ENCODE measurements at places on chromosomes 6 and 20.

DNA sequence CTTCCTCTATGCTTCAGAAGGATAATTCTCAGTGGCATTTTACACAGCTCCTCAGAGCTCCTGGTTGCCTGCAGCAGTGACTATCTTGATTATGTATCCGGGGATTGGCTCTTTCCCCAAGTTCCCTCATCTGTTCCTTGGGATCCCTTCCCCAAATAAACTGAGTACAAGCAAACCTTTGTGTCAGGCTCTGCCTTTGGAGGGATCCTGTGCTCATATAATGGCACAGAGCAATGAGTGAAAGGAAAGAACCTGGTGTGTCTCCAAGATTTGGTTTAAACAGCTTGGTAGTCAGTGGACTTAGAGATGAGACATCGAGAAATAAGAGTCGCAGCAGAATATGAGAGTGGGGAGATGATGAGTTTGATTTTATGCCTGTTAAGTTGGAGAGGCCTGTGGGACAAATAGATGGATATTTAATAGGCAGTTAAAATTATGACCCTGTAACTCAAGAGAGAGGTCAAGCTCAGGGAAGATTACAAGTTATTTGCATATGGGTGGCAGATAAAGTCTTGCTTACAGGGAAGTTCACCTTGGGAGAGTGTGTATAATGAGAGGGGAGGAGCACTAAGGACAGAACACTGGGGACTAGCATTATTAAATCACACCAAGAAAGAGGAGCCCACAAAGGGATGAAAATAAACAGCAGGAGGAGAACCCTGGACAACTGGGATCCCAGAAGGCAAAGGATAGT lies 44.1 kb upstream of the GCLC start:
- DNase-seq: no peak

- DNase-seq: no peak
These were observed 40.6 kb upstream of the ECHDC1 start for GRCh38 chr6:127383988-127384387.

DNA sequence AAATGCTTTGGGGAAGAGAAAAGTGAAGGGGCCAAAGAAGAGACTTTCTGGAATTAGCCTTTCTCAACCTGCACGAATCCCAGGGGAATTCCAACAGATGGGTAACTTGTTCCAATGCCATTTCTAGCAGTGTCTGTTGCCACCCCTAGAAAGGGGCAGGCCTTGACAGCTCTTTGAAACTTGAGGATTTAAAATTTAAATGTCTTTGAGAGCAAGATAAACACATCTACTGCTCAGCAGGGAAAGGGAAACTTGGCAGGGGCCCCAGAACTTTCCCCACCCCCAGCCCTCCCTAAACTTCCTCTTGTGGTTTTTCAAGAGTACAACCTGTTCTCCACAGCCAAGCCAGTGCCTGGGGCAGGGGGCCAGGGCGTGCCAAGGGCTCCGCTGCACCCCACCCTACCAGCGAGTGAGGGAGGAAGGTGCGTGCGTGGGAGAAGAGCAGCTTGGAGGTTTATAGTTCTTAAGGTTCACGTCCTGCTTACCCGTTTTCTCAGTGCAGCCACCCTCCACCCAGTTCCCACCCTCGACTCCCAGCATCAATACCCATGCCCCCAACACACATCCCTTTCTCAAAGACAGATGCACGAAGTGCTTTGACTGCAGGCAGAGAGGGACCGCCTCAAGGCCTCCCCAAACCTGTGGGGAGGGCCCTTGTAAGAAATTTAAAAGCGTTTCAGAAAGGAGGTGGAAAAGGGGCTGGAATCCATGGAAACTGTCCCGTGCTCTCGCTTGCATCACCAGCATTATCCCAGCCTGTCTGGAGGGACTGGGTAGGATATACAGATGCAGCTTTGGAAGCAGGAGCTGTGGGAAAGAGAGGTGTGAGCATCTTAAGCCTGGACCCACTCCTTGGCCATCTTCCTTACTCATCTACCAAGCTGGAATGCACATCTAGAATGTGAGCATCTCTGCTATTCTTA lies 4.5 kb upstream of the TAF8 start:
- no peak for DNase-seq

DNA sequence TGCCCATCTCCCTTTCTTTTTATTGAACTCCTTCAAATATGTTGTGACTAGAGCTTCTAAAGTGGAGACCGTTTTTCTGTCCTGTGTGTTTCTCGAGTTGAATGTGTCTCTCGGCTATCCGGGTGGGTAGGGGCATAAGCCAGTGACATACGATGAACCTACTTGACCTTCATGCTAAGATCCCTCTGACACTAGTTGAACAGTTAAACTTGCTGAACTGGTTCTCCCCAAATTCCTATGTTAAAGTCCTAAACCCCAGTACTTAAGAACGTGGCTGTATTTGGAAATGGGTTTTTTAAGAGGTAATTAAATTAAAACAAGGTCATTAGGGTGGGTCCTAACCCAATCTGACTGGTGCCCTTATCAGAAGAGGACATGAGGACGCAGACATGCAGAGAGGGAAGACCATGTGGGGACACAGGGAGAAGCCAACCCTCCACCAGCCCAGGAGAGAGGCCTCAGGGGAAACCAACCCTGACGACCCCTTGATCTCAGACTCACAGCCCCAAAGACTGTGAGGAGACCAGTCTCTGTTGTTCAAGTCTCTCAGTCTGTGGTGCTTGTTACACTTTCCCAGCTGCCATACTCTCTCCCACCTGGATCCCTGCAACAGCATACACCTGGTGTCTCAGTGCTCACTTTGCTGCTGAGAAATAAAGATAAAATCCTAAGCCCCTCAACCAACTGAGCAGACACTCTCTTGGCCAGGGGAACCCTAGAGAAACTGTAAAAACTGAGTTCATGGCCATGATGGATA lies 208.4 kb downstream of the MYLK4 start:
- DNase-seq: no peak

GRCh38 chr6:52415917-52416628 lies 4.1 kb upstream of the EFHC1 start:
- DNase-seq: no peak

DNA sequence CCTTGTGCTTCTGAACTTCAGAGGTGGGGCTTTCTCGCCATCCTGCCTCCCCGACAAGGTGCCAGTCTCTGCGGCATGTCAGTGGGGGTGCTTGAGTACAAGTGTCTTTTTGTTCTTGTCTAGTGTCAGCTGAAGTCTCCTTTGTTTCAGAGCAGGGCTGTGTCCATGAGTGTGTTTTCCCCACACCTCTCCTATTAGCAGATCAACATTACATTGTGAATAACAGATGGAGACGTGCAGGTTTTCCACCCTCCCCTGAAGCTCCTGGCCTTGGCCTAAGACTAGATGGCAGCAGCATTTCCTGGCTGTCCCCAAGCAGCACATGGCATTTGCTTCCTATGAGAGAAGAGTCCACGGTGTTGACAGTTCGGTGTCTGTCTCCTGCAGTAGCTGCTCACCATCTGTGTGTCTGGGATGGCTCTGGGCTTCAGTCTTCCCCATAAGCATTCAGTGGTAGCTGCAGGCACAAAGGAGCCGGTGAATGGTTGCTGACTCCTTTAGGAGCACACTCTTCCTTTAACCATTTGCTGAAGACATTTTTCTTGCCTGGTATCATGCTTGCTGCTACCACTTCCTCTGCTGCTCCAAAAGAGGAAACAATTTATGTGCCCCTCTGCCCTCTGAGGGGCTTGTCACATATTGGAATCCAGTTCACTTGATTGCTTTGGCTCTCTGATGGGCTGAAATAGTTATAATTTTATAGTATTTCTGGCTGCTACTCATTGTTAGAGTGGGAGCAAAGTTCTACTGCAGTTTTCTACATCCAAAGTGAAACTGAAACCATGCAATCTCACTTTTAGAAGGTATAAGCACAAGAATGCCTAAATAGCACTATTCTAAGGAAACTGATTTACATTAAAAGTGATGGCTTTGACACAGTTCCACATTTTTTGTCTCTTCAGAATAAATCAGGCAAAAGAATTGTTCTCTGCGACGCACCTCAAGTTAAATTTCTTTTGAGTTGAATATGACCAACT lies 913.0 kb downstream of the C6orf118 start:
- DNase-seq: no peak

- no peak for DNase-seq
These were observed 610.5 kb downstream of the TFAP2B start for GRCh38 chr6:51429017-51429712.

- no peak for DNase-seq
These were observed at the start of gene LBP for GRCh38 chr20:38346247-38346651. TSS of gene LBP (plus strand) at chr20:38346482. CDS start at chr20:38346517, 35 bp downstream.

DNA sequence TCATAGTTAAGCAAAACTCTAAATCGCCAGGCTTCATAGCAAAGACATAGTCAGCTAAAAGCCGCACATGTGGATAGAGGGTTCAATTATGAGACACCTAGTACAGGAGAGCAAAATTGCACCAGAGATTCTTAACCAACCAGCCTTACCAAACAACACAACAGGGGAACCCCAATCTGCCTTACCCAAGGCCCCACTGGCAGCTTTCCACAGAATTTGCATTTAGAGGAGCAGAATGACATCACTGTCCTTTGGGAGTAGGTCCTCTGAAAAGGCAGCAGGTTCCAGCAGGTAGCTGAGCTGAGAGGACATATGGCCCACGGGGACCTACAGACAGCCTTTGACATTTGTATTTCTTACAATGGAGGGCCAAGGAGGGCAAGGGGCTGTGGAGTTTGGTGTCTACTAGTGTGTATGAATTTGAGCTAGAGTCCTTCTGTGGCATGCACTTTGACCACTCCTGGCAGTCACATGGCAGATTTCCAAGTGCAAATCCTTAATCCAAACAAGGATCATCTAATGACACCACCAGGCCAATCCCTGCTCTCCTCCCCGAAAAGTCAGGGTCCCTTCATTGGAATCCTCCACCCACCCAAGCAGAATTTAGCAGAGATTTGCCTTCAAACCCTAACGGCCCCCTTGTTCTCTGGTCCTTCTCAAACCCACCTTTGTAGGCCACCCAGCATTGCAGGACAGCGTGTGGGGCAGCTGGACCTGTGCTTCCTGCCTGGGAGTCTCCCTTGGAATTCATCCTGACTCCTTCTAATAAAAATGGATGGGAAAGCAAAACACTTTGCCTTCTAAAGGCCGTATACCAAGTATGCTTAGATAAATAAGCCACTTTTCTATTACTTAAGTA lies 171.2 kb upstream of the SUPT3H start:
- no peak for DNase-seq

DNA sequence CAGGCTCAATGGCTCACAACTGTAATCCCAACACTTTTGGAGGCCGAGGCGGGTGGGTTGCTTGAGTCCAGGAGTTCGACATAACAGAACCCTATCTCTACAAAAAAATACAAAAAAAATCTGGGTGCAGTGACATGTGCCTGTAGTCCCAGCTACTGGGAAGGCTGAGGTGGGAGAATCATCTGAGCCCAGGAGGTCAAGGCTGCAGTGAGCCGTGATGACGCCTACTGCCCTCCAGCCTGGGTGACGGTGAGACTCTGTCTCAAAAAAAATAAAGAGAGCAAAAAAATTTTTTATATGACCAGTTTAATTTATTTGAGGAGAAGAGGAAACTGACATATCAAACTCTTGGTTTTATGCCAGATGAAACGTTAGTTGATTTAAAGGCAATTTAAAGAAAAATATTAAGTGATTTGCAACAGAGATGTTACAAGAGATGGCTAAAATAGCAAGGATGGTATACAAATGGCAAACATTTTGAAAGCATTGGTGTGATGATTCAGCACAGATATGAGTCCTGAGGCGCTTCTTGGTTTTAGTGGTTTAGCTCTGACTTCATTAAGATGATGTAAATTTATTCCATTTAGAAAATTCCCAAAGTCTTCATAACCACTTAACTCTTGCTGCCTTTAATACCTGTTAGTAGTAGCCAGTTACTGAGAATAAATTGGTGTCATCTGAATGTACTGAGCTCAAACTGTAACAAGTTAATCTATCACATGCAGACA lies 17.7 kb downstream of the GTF2H5 start:
- no peak for DNase-seq

DNA sequence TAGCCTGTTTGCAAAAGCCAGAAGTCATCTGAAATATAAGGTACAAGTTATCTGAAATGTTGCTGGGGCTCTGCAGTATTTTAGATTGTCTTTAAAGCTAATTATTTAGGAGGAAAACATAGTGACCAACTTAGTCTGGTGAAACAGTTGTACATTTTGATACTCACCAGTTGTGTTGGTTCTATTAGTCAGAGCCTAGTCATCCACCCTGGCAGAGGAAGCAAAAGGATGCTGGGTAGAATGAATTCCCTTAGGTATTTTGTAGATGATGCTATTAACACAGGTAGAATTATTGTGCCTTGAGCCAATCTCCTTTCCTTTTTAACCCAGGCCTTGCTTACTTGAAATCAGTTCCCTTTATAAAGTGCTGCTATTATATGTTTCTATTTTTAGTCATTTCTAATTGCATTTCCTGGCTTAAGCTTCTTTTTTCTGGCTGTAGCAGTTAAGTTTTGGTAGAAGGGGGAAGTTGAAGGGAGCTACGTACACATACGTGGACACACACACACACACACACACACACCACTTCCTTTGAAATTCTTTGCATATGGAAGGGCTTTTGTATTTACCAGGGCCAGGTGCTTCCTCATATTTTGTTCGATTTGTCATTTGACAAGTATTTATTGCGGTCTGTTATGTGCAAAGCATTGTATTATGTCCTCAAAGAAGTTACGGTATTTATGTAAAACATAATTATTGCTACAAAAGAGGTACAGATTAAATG lies 82.4 kb downstream of the RTN4IP1 start:
- no peak for DNase-seq

- peak; percentile 46 for DNase-seq
These were observed 5.6 kb upstream of the ANKRD60 start for GRCh38 chr20:58233881-58234528.

GRCh38 chr6:93727447-93727846 lies 308.1 kb upstream of the EPHA7 start:
- DNase-seq: no peak

- DNase-seq: peak; percentile 92
These were observed at the start of gene SEC23B for GRCh38 chr20:18507218-18508191. TSS of gene SEC23B (plus strand) at chr20:18507940. CDS start at chr20:18510836, 2,896 bp downstream.

GRCh38 chr6:166785131-166785530 lies 158.1 kb upstream of the RPS6KA2 start:
- no peak for DNase-seq

DNA sequence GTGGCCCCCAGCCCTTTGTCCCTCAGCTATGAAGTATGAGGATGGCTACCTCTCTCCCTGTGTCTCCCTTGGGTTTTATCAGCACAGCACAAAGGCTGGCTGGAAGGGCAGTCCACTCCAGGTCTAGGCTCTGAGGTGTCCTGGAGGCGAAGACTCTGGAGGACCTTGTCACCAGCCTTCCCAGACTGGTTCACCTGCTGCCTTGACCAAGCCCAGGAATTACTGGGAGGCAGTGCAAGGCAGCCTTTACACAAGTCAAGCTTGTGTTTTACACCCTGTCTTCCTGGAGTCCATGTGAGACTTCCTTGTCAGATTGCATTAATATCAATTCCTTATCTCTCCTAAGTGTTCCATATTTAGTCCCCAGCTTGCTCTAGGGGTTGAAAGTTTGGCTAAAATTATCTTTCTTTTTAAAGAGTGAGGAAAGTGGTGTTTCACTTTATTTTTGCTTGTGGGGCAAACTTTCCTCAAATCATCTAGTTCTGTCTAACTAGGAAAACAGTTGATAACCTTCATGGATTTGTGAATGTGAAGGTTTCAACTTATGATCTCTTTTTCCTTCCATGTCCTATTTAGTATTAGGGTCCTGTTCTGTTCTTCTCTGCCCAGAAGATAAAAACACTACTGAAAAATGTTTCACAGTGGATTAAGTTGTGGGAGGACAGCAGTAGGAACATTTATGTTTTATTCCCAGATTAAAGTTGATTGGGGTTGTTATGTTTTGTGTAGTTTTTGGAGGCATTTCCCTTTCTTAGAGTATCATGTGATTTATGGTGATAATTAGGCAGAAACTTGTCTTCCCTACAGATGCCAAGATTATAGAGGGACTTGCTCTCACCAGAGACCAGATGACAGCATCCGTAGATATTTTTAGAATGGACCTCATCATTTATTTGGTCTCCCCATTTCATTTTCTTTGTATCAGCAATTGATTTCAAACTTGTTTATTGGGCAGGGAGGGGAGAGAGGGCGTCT lies 114.8 kb downstream of the FOXO3 start:
- DNase-seq: no peak
